ENCODE measurements at places on chromosomes 2 and 18.

DNA sequence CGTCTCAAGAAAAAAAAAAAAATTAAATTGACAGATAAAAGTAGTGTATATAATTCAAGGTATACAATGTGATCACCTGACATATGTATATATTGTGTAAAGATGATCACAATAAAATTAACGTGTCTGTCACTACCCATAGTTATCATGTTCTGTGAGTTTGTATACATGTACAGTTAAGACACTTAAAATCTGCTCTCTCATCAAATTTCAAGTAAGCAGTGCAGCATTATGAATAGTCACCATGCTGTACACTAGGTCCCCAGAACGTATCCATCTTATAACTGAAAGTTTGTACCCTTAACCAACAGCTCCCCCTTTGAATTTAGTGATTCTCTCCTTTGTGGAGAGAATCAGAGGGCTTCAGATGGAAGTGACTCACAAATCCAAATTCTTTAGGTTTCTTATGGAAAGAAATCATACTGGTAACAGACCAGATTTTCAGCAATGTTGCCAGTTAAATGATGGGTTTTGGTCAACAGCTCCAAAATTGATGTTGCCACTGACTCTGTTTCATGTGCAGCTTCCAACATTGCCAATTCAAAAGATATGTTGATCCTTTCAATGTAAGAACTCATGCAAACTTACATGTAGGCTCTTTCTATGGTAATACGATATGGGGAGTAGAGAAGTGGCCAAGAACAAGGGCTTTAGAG is 281.5 kb downstream of the AFF3 start:
- no peak for DNase-seq

DNA sequence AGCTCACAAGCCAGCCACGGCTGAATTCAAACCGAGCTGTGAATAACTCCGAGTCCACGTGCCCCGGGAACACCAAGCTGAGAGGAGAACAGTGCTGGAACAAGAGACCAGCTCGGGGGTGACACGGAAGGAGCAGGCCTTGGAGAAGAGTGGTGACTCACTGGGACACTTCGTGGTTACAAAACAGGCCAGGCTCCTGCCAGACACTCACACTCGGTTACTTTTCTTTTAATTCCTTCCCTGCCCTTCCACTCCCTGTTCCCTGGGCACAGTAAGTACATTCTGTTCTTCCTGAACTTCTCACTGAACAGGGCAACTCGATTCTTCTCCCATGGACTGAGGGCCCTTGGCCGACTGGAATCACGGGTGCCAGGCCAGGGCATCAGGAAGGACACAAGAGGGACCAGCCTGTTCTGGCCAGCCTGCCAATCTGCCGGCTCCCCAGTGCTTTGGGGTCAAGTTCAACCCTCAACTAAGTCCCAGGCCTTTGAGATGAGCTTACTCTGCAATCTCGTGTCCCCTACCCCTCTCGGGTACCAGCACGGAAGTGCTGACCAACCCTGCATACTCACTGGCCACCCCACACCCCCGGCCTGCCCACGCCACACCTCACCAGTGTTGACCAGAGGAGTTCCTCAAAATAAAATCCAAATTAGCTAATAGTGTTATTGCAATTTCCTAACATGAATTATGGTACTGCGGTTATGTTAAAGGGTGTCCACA is 87.5 kb downstream of the TFCP2L1 start:
- DNase-seq = no peak

DNA sequence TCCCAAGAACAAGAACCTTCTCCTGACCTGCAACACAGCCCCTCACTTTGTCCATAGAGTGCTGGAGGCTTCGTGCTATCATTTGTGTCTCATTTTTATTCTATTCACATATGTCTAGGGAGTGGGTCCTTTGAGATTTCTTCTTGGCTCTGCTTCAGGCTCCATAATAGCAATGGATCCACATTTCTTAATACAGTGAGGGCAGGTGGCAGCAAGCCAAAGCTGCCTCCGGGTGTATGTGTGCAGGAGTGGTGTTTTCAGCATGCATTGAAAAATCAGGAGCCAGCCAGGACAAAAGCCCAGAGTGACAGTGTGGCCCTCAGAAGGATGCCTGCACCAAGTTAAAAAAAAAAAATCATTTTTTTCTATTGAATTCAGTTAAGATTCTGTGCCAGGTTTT is 115.1 kb upstream of the PELI1 start:
- DNase-seq = peak; percentile 53

- no peak for DNase-seq
These were observed 30.9 kb upstream of the KCMF1 start for GRCh38 chr2:84940088-84940470.

GRCh38 chr2:231469583-231469950 is 5.3 kb upstream of the NCL start:
- no peak for DNase-seq

All from COR-L47 (cell line).